CD4-positive, alpha-beta T cell treated with Interleukin-15 for 4 hours (primary cell): ENCODE measurements at places on chromosomes 2 and 18.

DNA sequence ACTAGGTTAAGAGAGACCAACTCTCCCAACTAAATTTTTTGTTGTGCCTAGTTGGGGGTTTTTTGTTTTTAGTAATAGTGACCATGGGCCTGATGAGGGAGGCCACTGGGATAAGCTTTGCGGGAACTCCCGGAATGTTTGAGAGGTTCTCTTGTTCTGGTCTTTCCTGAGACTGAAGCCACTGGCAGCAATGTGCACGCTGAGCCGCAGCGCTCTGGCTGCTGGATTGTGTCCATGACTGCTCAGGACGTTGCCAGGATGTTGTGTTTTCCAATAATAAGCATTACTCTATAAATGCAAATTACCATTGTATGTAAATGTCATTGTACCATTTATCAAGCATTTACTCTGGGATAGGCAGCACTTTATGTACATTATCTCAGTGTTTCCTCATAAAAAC lies 126.1 kb downstream of the GALNT1 start:
- no peak for DNase-seq

DNA sequence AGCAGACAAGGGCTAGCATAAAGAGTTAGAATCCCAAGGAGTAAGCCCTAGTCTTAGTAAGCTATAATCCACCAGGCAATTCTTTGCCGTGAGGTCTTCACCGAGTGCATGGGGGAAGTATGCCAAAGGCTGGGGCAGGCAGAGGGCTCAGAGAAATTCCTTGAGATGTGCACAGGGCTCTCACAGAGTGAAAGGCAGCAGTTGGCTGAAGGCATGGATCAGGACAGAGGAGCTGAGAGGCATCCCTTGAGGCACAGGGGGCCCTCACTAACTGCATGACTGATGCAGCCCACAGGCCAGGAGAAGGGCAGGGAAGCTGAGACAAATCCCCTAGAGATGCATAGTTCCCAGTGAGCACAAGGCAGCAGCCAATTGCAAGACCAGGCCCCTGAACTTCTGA lies 34.1 kb downstream of the PTH2R start:
- DNase-seq: no peak

- DNase-seq: no peak
Observed at GRCh38 chr2:74548900-74549826, 4.6 kb downstream of the LOXL3 start.

DNA sequence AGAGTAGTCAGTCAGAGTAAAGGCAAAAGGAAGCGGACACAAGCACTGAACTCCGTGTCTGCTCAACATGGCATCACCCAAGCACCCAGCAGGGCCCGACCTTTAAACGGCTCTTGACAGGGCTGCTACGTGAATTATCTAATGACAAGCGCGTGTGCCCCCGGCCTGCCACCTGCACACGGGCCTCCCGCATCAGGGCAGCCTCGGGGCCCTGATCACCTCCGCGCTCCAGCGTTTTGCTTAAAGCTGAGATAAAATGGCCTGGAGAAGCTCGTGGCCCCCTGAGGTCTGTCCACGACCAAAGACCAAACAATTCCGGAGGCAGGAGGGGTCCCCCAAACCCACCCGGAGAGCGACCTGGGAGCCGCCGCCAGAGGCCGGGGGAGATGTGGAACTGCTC lies 376 bp downstream of the NDUFA10 start:
- DNase-seq: peak; percentile 1

DNA sequence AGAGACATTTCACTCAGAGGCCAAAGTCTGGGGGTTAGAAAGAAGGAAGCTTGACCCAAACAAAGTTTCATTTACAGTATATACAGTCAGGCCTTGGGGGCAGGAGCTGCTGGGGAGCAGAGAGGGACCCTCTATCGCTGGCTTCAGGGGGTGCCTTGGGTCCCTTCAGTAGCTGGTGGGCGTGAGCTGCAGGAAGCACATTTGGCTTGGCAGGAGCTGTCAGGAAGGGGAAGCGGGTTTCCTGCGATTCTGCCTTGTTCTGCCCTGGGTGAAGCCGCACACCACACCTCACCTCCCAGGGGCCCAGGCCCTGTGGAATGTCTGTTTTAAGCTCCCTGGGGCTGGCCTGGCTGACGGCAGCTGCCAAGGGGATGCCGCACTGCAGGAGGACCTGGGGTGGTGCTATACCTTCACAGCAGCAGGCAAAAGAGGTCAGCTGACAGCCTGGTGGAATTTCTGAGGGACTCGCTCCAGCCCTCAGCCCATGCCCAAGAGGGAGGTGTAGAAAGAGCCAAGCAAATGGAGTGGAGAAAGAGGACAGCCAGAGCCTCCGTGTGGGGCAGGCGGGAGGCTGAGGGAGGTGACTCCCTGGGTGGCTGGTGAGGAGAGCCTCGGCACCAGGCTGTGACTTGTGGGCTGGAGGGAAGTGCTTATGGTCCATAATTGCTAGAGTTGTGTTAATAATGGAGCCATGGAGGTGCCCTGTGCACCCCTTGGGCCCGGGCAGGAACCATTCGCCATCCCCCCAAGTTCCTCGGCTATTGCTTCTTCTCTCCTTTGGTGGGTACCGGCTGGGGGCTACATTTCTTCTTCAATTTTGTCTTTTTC lies 43.9 kb downstream of the PSD4 start:
- no peak for DNase-seq
